Peyer's patch (tissue), 4 donors: ENCODE measurements at places on chromosomes 13 and 19. TPM values are rescaled to one million over a fixed set of nuclear protein-coding genes. Genes with fewer than 3 reads are reported as not detected.

Gene NMRK2
- not detected for total RNA-seq

- H3K4me3 ChIP-seq: peak overlapping the region; percentile 82
- H3K4me1 ChIP-seq: peaks cover 3% of the 10 kb centered on the region
- DNase-seq: peak; percentile 76
- H3K36me3 ChIP-seq: no peaks in the 10 kb centered on the region
Observed at GRCh38 chr19:2478756-2479555, 3.0 kb downstream of the GADD45B start.

DNA sequence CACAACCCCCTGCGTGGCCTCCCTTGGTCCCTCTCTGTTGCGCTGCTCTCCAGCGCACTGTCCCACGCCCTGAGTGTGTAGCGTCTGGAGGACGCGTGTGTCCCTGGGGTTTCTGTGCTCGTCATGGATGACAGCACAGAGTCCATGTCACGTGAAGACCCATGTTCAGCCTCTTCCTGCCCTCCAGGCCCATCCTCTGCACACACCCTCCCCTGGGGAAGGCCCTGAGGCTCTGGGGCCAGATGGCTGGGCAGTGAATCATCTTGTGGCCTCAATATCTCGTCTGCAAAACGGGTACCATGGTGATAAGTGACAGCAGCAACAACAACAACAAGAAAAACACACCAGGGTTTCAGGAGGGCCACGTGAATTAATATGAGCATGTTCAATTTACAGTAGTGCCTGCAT, 71.5 kb upstream of the ARHGEF7 start:
- H3K4me3 ChIP-seq: no peak overlapping the region
- H3K27me3 ChIP-seq: no peaks in the 10 kb centered on the region
- no peaks in the 10 kb centered on the region for H3K4me1 ChIP-seq
- DNase-seq: no peak

Gene CACNG7
- total RNA-seq: not detected

DNA sequence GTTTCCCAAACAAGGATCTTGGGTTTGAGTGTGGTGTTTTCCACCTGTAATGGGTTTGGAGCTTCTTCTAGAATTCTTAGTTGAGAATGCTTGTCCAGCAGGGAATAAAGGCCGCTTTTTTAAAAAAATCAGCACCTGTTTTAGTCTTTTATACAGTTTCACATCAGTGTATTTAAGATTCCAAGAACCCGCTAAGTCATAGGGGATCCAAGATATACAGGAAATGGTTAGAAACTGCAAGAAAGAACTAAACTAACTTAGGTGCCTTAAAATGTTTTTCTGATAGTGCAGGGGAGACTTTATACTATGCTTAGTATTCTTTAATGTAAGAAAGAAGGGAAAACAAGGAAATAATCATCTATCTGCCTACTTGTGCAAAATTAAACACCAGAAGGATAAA, 74.7 kb downstream of the C13orf42 start:
- H3K36me3 ChIP-seq: no peaks in the 10 kb centered on the region
- no peaks in the 10 kb centered on the region for H3K4me1 ChIP-seq
- no peaks in the 10 kb centered on the region for H3K27me3 ChIP-seq
- DNase-seq: no peak

Gene CEACAM7
- total RNA-seq: not detected

GRCh38 chr19:33686687-33687480, 65.1 kb downstream of the CHST8 start:
- no peaks in the 10 kb centered on the region for H3K27me3 ChIP-seq
- DNase-seq: no peak
- H3K4me1 ChIP-seq: no peaks in the 10 kb centered on the region
- H3K27ac ChIP-seq: no peak overlapping the region
- no peak overlapping the region for H3K4me3 ChIP-seq

DNA sequence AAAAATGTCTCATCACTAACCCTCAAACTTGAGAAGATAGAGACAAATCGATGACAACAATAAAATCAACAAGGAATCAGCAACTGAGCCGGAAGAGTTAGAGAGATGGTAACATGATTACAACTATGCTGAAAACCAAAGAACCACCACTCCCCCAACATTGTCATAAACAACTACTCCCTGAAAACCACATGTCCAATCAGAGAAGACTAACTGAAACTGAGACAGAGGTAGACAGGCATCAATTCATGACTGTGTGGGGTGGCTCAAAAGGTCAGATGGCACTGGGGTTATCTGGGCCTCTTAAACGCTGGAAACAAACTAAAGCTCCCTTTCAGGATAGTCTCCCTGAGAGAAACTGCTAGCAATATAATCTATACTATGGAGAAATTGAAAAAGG, 488.8 kb downstream of the KCTD12 start:
- H3K27ac ChIP-seq: no peak overlapping the region
- H3K4me3 ChIP-seq: no peak overlapping the region
- H3K4me1 ChIP-seq: no peaks in the 10 kb centered on the region
- no peak for DNase-seq
- H3K27me3 ChIP-seq: no peaks in the 10 kb centered on the region
- no peaks in the 10 kb centered on the region for H3K36me3 ChIP-seq

Gene SHANK1
- total RNA-seq: 0.83 TPM

Gene COX6B2
- total RNA-seq: not detected

DNA sequence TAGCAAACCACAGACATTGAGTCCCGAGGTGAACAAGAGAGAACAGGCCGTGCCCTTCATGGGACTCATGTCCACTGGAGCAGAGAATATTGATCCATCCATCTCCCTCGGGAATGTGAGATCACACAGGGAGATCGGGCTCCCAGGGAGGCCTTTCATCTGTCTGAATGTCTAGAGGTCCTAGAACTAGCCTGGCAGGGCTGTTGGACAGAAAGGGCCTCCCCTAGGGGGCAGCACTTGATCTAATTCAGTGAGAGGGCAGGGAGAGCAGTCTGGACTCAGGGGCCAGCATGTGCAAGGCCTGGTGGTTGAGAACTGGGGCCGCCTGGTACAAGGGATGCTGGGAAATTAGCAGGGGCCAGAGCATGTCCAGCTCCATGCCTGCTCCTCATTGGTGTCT, 4.3 kb downstream of the RUVBL2 start:
- H3K4me1 ChIP-seq: peaks cover 7% of the 10 kb centered on the region
- no peak overlapping the region for H3K4me3 ChIP-seq
- no peak overlapping the region for H3K27ac ChIP-seq
- peak; percentile 71 for DNase-seq
- no peaks in the 10 kb centered on the region for H3K36me3 ChIP-seq

Gene GPC5
- not detected for total RNA-seq

Gene FDX2
- 22.2 TPM for total RNA-seq

DNA sequence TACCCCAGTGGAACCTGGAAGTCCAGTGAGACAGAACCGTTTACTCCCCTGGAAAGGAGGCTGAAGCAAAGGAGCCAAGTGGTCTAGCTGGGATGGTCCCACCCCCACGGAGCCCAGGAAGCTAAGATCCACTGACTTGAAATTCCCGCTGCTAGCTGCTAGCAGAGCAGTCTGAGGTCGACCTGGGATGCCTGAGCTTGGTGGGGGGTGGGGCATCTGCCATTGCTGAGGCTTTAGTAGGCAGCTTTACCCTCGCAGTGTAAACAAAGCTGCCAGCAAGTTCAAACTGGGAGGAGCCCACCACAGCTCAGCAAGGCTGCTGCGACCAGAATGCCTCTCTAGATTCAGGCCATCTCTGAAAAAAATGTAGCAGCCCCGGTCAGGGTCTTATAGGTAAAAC, 437.0 kb downstream of the SUCLA2 start:
- no peaks in the 10 kb centered on the region for H3K27me3 ChIP-seq
- H3K4me1 ChIP-seq: no peaks in the 10 kb centered on the region
- no peak overlapping the region for H3K27ac ChIP-seq
- DNase-seq: no peak
- no peak overlapping the region for H3K4me3 ChIP-seq
- no peaks in the 10 kb centered on the region for H3K36me3 ChIP-seq

- no peak for DNase-seq
- H3K27me3 ChIP-seq: no peaks in the 10 kb centered on the region
- peaks cover 52% of the 10 kb centered on the region for H3K4me1 ChIP-seq
- peak overlapping the region; percentile 77 for H3K27ac ChIP-seq
- H3K4me3 ChIP-seq: no peak overlapping the region
- no peaks in the 10 kb centered on the region for H3K36me3 ChIP-seq
Observed at GRCh38 chr19:17078036-17078919, 2.7 kb downstream of the MYO9B start.

Gene CD177
- not detected for total RNA-seq

DNA sequence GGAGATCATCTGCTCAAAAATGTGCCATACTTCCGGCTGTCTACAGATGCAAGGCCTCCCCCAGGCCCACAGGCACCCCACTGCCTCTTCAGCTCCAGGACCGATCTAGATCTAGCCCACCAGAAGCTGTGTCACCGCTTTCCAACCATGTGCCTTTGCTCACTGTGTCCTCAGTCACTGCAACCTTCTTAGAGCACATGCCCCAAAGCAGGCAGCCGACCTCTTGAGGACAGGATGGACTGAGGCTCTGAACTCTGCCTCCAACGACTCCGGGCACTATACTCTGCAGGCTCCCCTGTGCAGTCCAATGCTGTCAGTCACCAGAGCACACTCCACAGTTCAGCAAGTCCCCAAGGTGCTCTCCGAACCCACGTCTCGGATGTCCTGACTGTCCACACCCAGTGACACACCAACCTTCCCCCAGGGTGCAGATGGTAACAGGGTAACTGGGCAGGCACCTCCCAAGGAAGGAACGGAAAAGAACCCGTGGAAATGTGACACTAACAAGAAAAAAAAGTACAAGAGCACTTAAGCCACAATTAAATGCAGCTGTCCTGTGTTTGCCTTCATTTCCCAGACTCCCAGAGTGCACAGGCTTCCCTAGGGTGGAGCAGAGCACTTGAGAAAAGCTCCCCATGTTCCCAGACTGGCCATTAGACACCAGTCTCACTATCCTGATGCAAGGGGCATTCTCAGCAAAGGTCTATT, 4.8 kb downstream of the STK24 start:
- no peaks in the 10 kb centered on the region for H3K27me3 ChIP-seq
- peak overlapping the region; percentile 22 for H3K4me3 ChIP-seq
- peak; percentile 44 for DNase-seq
- H3K4me1 ChIP-seq: peaks cover 76% of the 10 kb centered on the region
- H3K36me3 ChIP-seq: no peaks in the 10 kb centered on the region
- peak overlapping the region; percentile 84 for H3K27ac ChIP-seq

GRCh38 chr19:44820648-44821609, 12.0 kb downstream of the BCAM start:
- no peaks in the 10 kb centered on the region for H3K36me3 ChIP-seq
- H3K27me3 ChIP-seq: no peaks in the 10 kb centered on the region
- H3K4me3 ChIP-seq: no peak overlapping the region
- no peak overlapping the region for H3K27ac ChIP-seq
- DNase-seq: no peak
- H3K4me1 ChIP-seq: peaks cover 6% of the 10 kb centered on the region

GRCh38 chr13:85316506-85317025, 482.7 kb downstream of the SLITRK6 start:
- no peaks in the 10 kb centered on the region for H3K36me3 ChIP-seq
- no peaks in the 10 kb centered on the region for H3K27me3 ChIP-seq
- DNase-seq: no peak
- no peaks in the 10 kb centered on the region for H3K4me1 ChIP-seq

DNA sequence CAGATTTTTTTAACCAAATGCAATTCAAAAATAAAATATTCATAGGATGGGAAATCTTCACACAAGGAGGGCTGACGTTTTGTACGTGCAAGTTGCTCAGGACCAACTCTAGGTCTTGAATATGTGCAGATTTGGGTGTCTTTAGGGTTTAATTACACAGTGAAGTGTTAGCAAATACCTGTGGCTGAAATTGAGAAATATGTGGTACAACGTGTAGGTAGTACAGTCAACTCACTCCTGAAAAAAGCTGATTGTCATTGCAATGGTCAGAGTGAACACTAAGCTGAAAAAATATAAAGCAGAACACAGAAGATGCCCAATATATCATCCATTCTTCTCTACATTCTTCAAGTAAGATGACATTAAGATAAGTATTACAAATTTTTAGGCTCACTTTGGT, 314.3 kb downstream of the SLITRK1 start:
- DNase-seq: no peak
- no peaks in the 10 kb centered on the region for H3K27me3 ChIP-seq
- no peaks in the 10 kb centered on the region for H3K36me3 ChIP-seq
- no peak overlapping the region for H3K27ac ChIP-seq
- no peaks in the 10 kb centered on the region for H3K4me1 ChIP-seq

Gene KIR2DL3
- total RNA-seq: not detected

Gene CYP2A13
- total RNA-seq: not detected

Gene PLIN4
- 5.1 TPM for total RNA-seq

Gene PLIN5
- total RNA-seq: not detected

DNA sequence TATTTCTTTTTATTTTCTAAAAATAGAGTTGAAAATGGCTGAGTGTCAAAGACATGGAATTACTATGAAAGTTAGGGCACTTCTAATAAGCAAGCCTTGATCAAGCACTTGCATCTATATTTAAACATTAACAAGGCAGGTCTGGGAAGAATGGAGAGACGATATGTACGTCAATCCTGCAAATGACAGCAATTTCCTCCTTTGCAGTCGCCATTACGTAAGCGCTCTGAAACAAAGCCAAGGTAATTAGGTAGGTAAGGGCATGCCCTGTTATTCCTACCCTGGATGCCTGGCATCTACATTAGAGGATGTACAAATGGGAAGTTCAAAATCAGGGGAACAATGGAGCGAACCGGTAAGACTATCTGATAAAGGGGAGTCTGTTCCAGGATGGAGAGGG, 664.0 kb upstream of the ARGLU1 start:
- H3K36me3 ChIP-seq: no peaks in the 10 kb centered on the region
- no peaks in the 10 kb centered on the region for H3K4me1 ChIP-seq
- no peak for DNase-seq
- H3K27ac ChIP-seq: no peak overlapping the region
- no peak overlapping the region for H3K4me3 ChIP-seq

Gene KLK15
- total RNA-seq: not detected

GRCh38 chr13:106382534-106382933, 152.9 kb downstream of the EFNB2 start:
- no peak for DNase-seq
- H3K27me3 ChIP-seq: no peaks in the 10 kb centered on the region
- H3K4me1 ChIP-seq: no peaks in the 10 kb centered on the region
- H3K36me3 ChIP-seq: no peaks in the 10 kb centered on the region

Gene MAP4K1
- total RNA-seq: 13.1 TPM

DNA sequence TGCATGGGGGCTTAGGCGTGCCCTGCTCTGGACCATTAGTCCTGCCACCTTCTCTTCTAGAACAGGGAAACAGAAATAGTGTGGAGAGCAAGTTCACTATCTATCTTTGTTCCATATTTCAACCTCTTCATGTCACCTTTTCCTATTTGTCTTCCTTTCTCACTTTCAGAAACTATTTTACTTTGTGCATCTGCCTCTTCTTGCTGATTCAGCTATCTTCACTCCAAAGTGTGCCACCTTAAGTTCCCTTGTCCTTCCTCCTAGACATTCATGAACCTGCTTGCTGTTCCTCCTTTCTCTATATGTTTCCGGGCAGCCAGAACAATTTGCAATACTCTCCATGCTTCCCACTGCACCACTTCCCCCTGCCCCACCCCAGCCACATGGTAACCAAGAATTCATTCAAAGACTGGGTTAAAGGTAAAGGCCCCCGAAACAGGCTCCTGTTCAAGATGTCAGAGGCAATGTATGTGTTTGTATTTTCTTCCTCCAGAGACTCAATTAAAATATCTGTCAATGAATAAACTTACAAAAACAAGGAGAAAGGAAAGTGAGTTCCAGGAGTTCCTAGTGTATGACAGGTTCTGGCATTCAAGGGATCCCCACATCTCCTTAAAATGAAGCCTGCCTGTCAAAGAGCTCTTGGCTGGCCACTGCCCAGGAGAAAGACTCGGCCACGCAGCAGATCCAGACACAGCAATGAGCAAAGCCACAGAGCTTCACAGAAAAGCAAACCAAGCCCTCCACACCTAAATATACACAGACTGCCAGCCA, 268.1 kb downstream of the DNAJC15 start:
- no peak overlapping the region for H3K4me3 ChIP-seq
- H3K27ac ChIP-seq: no peak overlapping the region
- H3K27me3 ChIP-seq: no peaks in the 10 kb centered on the region
- no peak for DNase-seq
